ENCODE measurements at places on chromosomes 7 and 10. TPM values are rescaled to one million over a fixed set of nuclear protein-coding genes. Genes with fewer than 3 reads are reported as not detected.
A peak's percentile ranks its signal among the peaks of the same experiment; 100 is the strongest.

Gene OR2A7
- total RNA-seq, result not detected

Gene GIMAP8
- 157 TPM for total RNA-seq

Gene ADAM8
- 0.68 TPM for total RNA-seq

Gene CYP3A4
- total RNA-seq, result not detected

Gene TBL2
- 68.1 TPM for total RNA-seq

Gene EVX1
- not detected for total RNA-seq

Gene GJD4
- total RNA-seq, result not detected

Gene OR13A1
- not detected for total RNA-seq

Gene AKR1C3
- total RNA-seq, result 119 TPM

Gene SEM1
- 70.3 TPM for total RNA-seq

Gene COL26A1
- total RNA-seq, result not detected

Gene COL17A1
- 0.84 TPM for total RNA-seq

Gene GRM8
- 0.09 TPM for total RNA-seq

Gene BZW2
- 208 TPM for total RNA-seq

Gene ACSM6
- total RNA-seq, result not detected

Gene CCDC172
- total RNA-seq, result not detected

Gene PLXNA4
- 1.5 TPM for total RNA-seq

Gene MYL7
- not detected for total RNA-seq

GRCh38 chr10:79604294-79604693, 6.4 kb upstream of the SFTPA1 start:
- DNase-seq, result no peak

DNA sequence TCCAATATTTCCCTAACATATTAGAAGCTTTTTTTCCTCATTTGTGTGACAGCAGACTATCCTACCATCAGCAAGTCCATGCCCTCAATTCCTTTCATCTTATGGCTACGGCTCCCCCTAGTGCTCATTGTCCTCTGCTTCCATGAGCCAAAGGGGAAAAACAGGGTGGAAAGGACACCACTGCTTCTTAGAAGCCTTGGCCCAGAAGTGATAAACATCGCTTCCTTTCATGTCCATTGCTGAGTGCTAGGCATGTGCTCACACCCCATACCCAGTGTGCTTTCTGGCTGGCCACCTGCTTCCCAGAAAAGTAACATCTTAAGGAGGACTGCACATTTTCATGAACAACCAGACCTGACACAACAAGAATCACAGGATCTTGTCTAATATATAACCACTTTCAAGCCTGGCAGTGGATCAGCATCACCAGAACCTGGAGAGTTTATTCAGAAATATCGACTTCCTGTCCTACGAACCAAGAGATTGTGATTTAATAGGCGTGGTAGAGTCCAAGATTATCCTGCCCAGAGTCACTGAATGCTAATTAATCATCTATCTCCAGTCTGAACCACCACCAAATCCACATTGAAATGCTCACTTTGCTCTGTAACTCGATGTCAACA, 650.5 kb upstream of the SORCS1 start:
- DNase-seq, result peak; percentile 6

GRCh38 chr7:117716707-117717299, 156.4 kb downstream of the CTTNBP2 start:
- DNase-seq, result no peak

- no peak for DNase-seq
These were observed 349.9 kb downstream of the KCNMA1 start for GRCh38 chr10:77287647-77288120.

- DNase-seq, result peak; percentile 57
These were observed 118.7 kb upstream of the PTN start for GRCh38 chr7:137462074-137462715.

- no peak for DNase-seq
These were observed 26.7 kb downstream of the CREB3L2 start for GRCh38 chr7:137975221-137975620.

GRCh38 chr10:80485946-80486764, 32.0 kb downstream of the TSPAN14 start:
- DNase-seq, result no peak

DNA sequence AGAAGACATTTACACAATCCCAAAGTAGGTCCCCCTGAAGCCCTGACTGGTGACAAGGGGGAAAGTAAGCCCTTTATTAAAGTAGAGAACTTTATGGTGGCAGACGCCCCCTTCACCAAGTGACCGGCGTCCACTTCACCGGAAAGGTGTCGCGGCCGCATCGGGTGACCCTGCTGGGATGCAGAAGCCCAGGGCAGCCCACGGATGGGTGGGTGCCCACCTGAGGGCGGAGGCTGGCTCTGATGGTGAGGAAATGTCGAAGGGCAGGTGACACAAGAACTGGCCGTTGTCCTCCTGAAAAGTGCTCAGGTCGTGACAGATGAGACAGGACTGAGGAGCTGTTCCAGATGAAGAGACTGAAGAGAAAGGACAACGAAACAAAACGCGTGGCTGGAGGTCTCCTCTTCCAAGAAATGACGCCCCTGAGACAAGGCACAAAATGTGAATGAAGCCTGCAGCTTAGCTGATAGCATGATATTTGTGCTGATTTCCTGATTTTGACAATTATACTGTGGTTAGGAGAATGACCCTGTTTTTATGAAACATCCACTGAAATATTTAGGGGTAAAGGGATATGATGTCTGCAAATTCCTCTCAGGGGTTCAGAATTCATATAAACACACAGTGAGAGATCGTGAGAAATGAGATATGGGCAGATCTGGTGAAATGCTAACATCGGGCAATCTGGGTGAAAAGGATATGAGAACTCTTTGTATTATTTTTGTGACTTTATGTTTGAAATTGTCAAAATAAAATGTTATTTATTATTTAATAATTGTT, 123.9 kb downstream of the PRKAG2 start:
- DNase-seq, result no peak

DNA sequence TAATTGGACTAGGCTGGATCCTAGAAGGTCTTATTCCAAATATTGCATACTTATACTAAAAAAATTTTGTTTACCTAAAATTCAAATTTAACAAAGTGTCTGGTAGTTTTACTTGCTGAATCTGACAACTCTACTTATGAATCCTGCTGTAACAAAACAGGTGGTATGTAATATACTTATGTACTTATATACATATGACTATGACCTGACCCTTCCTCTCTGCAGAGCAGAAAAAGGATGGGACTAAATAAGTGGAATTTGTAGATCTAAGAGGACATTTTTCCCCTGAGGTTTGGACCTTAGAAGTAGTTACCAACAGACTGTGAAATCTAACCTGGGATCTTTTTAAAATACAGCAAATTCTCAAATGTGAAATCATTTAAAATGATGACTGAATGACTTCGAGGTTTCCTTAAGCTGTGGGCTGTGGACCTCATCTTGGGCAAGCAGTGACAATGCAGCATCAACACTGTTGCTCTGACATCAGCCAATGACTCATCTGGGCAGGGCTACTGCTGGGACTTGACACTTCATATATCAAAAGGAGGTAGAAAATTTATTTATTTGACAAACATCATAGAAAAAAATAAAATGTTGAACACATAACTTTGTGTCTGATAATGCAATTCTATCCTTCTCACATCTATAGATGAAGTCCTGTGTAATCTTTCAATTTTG, 73.6 kb downstream of the RELN start:
- DNase-seq, result peak; percentile 26

- DNase-seq, result peak; percentile 39
These were observed 30.7 kb downstream of the JCAD start for GRCh38 chr10:30028738-30029030.

DNA sequence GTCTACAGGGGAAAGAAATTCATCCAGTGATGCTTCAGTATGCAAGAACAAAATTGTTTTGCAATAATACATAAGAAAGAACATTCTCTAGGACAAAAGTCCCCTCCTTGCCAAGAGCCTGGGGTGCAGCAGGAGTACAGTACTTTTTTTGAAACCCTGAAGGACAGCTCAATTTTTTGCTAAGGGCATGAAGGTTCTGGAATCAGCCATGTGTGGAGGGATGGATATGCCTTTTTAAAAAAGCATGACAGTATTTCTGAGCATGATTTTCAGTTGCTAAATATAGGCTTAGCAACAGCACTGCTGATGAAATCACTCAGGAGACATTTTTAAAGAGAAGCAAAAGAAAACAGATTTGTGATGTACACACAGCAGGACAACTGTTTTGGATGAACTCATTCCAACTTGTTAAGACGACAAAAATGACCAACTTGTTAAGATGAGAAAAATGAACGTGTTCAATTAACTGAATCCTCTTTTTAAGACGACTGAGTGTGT, 39.3 kb downstream of the HBP1 start:
- DNase-seq, result no peak

- DNase-seq, result no peak
These were observed 284.7 kb downstream of the BICC1 start for GRCh38 chr10:58797356-58797755.

DNA sequence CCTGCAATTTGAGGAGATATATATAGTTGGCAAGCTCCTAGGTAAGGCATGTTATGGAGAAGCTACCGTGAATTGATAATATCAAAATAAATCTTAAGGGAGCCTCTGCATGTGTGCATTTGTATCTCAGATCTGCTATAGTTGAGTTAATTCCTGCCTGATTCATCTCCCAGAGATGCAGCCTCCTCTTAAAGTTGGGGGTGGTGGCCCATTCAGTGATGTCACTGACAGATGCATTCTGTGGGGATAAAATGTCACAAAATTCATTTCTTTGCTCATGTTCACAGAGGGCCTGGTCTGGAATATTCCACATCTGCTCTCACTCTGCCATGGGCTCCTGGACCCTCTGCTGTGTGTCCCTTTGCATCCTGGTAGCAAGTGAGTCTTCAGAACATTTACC, 185.8 kb upstream of the PRSS1 start:
- DNase-seq, result no peak

DNA sequence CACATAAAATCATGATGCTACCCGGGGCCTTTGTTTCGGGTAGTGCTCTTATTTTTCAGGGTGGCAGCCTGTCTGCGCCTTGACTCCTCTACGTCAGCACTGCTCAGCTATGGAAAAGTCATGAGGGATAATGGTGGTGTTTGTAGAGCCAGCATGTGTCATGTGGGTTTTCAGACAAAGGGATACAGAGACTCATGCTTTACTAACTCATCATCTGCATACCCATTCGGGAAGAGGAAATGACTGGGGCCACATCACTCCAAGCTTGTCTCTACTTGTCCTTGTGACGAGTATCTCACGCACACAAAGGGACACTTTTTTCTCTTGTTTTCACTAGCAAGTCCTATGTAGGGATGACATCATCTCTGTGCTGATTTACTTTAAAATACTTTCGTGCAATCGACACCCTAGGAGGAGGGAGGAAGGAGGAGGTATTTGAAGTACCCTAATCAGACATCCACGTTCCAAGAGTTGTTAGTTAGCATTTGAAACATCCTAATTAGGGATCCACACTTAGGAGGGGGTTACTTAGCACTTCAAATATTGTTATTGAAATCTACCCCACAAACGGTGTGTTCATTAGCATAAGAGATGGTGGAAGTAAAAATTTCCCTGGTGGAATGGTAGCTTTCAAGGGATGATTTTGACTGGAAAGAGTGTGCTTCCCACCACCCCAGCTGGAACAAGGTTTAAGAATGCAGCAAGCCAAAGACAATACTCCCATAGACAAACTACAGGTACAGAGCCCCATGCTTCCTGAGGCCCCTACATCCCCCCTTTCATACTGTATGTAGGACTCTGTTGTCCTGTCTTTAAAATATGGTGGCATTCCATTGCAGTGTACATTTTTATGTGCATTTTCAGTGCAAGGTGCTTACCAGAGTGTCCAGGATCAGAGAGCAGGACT, 52.0 kb downstream of the THNSL1 start:
- DNase-seq, result peak; percentile 81

- DNase-seq, result no peak
These were observed 117.8 kb downstream of the GRK5 start for GRCh38 chr10:119325131-119325530.

DNA sequence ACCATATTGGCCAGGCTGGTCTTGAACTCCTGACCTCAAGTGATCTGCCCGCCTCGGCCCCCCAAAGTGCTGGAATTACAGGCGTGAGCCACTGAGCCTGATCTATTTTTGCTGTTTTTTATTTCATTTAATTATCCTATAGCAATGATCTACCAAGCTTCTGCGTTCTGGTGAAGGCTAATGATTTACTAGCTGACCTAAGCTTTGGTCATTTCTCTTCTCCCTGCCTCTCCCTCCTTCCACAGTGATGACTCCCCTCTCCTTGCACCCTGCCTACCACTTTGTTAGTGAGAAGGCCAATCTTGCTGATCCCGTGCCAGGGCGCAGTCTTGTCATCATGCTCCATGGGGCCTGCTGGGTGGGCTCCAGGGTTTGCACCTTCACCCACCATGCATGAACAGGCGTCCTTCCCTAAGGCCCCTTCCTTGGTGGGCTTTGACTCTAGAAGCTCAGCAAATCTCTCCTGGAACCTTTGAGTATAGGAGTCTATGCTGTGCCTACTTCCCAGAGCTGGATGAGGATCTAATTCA, 11.9 kb upstream of the ZCCHC24 start:
- DNase-seq, result no peak

- no peak for DNase-seq
These were observed 30.5 kb upstream of the ZC3HAV1L start for GRCh38 chr7:139066315-139066714.

DNA sequence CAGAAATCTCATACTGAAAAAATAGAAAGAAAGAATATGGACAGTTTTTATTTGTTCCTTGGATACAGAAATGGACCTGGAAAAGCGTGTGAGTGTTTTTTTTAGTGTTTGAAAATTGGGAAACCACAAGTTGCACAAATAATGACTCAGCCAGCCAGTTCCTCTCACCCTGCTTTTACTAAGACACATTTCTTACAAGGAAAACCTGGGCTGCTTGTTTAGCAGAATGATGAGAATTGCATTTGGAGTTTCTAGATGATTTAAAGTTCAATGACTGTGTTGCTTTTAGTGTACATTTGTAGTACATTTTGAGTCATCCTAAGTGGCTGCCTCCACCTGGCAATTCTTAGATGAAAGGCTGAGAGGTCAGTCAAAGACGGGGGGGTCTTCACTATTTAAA, 218.7 kb downstream of the ABCA13 start:
- DNase-seq, result no peak

GRCh38 chr7:85415743-85416142, 228.9 kb upstream of the SEMA3D start:
- no peak for DNase-seq

GRCh38 chr7:116966601-116967000, 13.3 kb downstream of the ST7 start:
- no peak for DNase-seq

- DNase-seq, result no peak
These were observed 27.7 kb downstream of the ALDH18A1 start for GRCh38 chr10:95628786-95629185.

DNA sequence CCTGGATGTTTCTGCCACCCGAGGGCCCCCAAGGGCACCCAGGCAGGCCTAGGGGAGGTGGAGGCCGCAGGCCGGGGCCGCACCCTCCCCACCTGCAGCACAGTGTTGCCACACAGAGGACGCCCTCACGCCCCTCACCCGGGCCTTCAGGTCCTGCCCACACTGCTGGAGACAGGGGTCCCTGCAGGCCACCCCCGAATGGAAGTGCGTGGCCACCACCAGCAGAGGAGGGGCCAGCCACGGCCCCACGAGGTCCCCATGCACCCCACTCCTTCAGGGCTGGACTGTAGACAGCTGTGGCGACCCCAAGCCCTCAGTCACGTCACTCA, 35.4 kb downstream of the ADAP1 start:
- no peak for DNase-seq

GRCh38 chr10:112526139-112526538, 79.1 kb downstream of the VTI1A start:
- no peak for DNase-seq

All from dermis blood vessel endothelial cell (primary cell).